Caki2 (cell line): ENCODE measurements at places on chromosomes 16 and 17. TPM values are rescaled to one million over a fixed set of nuclear protein-coding genes. Genes with fewer than 3 reads are reported as not detected.
A peak's percentile ranks its signal among the peaks of the same experiment; 100 is the strongest.

Gene GDPD1
- total RNA-seq, result 0.07 and 1.1 TPM in 2 replicates

Gene BRD7
- total RNA-seq, result 37.9 and 40.3 TPM in 2 replicates

Gene SSTR5
- 4.0 and 9.1 TPM in 2 replicates for total RNA-seq

- no peak for DNase-seq
These were observed 24.9 kb downstream of the HMOX2 start for GRCh38 chr16:4501071-4501478.

- DNase-seq, result peak; percentile 34
These were observed 1.9 kb downstream of the EPN3 start for GRCh38 chr17:50534222-50534978.

DNA sequence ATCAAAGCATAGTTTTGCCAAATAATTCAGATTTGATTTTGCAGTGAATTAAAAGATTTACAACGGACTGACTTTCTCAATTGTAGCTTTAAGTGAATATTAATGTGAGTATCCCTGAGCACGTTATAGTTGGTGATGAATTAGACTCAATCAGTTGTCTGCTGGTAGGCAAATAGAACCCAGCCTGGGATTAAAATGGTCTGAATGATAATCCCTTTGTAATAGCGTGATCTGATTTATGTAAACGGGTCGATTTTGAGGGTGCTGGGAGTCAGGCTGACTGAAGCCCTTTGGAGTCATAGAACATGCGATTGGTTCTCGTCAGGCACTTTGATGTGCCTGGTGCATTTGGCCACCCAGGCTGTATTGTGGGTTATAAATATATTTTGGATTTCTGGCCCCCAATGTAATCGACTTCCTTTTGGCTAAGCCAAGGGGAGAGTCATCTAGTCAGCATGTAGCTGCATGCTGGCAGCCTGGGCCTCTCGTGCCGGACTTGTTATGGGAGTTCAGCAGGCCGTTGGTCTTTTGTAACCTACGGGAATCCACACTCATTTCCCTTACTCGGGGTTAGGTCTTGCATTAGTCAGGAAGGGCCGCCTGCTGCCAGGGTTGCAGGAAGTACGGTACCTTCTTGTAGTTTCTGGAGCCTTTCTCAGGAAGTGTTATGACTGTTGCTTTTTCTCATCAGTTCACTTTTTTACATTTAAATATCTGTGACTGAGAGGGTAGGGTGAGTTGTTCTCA, 5.4 kb downstream of the PGS1 start:
- DNase-seq, result no peak

DNA sequence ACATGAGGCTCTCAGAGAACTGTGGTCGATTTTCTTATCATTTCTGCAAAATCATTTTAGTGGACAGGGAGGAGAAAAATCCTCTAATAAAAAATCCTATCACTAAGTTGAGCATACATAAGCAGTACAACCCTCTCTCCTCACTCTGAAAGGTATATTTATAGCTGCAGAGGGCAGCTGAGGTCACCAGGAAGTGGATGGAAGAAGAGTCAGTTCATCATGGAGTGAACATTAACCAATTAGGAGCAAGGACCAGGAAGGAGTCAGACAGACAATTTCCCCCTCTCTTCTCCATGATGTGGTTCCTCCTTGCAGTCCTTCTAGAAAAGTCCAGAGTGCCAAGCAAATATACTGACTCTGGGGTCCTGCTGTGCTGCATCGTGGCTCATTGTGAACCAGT, 253.7 kb downstream of the TOX3 start:
- DNase-seq, result no peak
